Germinal center (tissue), 1 donor: ENCODE measurements at places on chromosomes 6 and 20.

DNA sequence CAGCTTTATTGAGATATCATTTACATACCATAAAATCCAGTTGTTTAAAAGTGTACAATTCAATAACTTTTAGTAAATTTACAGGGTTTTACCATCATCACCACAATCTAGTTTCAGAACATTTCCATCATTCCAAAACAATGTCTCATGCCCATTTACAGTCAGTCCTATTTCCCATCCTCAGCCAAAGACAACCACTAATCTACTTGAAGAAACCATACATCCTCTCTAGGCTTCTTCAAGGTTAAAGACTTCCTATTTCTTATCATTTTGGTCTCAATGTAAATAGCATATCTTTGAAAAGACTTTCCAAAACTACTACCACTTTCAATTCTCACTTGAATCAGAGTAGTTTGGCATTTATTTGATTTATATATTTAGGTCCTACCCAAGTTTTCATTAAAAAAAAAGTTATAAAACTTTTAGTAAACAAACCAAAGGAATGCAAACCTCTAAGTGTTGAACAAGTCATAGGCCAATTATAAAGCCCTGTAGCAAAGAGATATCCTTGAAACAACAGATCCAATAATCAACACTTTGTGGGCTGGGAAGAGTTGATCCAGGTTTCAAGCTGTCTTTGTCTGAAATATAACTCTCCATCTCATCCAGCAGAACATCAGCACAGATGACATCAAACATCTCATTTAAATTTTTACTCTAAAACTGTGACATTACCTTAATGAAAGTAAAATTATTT lies 211.3 kb upstream of the RUNX2 start:
- no peak for DNase-seq

- no peak for DNase-seq
Observed at GRCh38 chr6:43843097-43843645, 73.2 kb downstream of the VEGFA start.

DNA sequence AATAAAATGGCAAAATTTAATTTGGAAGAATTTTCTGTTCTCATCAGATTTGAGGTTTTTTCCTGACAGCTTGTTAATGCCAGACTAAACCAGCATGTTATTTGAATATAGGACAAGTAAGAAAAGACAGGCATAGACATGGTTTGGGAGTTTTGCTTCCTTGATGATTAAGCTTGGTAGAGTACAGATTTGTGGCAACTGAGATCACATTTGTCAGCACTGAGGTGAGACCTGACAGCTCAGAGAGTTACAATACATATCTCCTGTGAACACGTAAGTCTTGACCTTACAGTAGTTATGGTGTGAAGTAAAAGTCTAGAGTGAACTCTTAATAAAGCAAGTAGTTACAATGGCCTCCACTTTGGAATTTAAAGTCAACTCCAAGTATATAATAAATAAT lies 34.5 kb downstream of the CENPW start:
- no peak for DNase-seq

DNA sequence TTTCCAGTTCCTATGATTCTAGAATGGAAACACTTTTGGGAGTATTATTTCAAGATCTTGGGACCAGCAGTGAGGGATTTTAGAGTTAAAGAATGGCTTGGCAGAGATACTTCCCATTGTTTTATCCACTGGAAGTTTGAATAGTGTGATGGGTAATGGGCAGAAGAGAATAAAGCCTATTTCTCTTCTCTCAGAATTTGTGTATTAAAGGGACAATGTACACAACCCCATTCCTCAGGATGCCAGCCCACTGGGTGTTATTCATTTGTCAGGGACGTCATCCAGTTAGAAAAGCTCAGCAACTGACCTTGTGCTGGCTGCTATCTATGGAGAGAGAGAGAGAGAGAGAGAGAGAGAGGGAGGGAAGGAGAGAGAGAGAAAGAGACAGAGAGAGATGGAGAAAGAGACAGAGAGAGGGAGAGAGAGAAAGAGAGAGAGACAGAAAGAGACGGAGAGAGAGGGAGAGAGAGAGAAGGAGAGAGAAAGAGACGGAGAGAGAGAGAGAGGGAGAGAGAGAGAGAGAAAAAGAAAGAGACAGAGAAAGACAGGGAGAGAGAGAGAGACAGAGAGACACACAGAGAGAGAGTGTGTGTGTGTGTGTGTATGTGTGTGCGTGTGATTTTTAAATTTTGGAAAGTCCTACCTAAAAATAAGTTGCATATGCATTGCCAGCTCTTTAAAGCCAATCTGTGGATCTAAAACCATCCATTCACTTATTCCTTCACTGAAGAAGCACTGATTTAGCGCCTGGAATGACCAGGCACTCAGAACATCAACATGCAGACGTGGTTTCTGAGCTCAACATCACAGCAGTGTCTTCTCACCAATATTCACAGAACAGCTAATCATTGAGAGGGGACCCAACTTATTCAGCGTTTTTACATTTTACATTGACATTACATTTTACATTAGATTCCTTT lies 388.8 kb downstream of the THBS2 start:
- no peak for DNase-seq

- DNase-seq: peak; percentile 84
Observed at GRCh38 chr6:33317419-33317668, 200 bp downstream of the ZBTB22 start.

DNA sequence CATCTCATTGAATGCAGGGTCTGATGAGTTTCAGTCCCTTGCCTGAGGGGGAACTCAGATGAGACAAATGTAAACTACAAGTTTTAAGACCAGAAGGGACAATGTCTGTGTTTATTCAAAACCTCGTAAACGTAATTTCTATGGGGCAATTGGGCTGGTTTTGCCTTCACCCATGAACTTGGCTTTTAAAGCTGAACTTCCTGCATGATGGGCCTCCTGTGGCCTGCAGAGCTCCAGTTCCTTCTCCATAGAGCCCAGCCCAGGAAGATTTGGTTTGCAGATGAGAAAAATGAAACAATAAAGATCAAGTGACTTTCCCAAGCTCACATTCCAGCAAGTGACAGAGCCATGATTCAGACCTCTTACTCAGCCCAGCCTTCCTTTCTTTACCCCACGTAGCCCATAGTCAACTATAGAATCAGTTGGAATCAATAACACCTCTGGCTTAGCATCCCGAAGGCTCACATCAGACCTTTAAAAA lies 612.3 kb downstream of the UTRN start:
- no peak for DNase-seq

DNA sequence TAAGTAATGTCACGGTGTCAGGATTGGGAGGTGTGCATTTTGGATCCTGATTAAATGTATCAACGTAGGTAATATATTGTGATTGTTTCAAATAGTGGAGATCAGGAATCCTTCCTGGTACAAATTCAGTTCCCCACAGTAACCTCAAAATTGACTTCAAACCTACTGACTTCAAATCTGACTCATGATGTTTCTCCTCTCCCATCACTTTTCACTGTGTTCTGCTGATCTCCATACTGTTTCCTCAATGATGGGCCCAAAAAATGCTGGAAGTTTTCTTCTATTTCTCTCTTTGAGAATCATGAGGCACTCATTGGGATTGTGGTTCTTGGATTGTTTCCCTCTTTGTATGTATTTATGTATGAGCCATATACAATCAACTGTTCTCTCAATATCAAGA lies 35.9 kb downstream of the LAMA2 start:
- DNase-seq: no peak

DNA sequence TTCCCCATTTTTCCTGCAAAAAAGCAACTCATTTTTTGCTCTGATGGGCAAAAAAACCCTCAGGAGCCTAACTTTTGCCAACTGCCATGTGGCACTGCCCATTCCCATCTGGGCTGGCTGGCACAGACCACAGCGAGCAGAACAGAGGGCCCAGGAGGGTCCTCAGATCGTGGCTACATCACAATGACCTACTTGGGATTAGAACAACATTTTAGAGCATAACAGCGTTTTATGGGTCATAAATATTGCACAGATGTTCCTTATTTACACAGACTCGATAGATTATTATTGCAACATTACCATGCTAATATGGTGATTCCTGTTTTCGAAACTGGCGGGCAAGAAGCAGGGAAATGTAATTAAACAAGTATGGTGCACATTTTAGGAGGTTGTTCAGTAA lies 28.0 kb downstream of the PTPRT start:
- no peak for DNase-seq

DNA sequence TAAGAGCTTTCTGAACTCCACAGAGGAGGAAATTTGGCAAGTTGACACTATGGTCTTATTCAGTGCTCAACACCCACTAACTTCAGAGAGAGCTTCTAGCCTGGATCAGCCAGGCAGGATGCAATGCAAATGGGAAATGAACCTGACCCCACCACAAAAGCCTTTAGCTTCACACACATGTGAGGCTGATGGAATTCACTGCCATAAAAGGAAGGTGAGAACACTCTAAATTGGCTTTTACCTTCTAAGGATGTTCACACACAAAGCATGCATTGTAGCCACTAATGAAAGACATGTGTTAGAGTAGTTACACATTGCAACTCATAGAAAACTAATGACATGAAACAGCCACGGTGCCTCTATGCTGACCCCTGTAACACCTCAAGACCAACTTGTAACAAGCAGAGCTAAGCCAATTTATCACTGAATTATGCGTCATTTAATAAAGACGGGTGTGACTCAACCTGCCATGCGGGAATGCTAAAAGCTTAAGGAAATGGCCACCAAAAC lies 262.1 kb downstream of the HACE1 start:
- DNase-seq: no peak

GRCh38 chr6:161686655-161687054 lies 412.8 kb upstream of the AGPAT4 start:
- no peak for DNase-seq

DNA sequence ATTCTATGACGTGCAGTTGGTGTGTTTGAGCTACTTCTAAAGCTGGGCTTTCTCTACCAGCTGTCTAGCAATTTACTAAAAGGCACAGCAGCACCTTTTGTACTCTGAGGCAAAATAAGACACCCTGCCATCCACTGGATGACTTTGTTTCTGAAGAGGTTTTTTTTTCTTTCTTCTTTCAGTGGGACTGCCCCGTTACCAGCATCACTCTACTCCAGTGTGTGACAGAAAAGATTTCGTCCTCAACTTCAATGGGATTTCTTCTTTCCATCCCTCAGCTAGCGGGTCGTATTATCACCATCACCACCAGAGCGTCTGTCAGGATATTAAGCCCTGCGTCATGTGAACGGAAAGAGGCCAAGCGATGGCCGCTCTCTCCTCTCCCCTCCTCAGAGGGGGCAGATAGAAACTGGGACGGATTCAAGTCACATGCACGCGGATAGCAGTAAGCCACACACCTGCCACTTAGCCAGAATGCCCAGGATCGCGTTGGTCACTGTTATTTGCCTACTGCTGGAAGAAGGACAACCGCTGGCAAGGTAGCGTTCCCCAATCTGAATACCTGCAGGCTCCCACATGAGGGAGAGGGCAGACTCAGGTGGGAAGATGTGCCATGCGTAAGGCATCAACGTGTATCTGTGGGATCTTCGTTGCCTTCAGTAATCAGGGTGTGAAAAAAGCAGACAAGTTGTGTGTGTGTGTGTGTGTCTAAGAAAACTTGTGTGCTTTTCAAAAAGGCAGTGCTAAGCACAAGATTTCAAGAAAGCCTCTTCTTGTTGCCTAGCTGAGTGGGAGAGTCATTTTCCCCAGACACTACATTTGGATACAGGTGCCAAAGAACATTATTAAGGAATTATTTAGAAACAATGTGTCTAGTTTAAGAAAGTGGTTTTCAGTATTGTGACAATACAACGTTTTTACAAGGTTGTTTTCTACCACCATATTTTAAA lies 5.4 kb downstream of the FOXF2 start:
- no peak for DNase-seq
